Stimulated activated CD4-positive, alpha-beta T cell treated with anti-CD3 and anti-CD28 coated beads, Interleukin-4, amount 100 ng/mL, for 1 hour (primary cell): ENCODE measurements at places on chromosomes 6 and 20.

DNA sequence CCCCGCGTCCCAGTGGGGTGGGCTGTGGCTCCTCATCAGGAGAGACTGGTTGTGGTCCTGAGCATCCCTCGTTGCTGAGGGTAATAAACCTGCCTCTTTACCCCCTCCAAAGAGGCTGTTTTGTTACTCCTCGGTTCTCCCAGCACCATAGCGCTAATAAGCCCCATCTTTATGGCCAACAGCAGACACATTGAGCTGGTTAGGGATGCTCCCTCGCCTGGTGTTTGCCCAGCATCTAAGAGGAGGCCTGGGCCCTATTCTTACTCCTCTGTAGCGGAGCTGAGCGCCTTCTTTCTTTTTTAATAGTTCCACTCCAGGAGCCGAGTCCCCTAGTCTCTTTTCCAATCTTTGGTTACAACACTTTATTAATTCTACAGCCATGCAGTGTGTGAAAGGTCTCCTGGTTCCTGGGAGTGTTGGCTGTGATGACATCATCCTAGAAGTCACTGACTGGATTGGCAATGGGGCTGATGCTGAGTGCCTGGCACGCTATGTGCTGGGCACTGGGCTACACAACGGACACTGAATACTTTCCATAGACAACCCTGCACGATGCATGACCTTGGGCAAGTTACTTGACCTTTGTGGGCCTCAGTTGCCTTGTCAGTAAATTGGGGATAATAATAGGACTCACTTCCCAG is 50.6 kb upstream of the CCDC167 start:
- DNase-seq, result no peak

DNA sequence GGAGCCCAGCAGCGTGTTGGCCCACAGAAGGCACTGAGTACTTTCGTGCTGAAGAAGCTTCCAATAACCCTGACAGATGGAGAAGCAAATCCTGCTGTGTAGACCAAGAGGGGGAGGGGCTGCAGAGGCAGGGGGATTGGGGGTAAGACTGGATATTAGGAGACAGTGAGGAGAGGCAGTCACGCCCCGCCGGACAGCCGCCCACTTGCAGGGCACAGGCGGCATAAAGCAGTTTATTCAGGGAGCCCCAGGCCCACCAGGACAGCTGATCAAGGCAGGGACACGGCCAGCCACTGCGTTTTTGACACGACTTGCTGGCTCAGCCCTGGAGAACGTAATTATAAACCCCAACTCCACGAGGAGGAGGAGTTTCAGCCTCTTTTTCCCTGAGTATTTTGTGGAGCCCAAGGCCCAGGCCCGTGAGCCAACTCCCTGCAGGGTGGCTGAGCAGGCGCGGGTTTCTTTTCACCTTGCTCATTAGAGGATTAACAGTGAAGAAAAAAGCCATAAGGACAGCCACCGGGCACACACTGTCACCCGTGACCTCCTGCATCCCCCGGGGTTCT is 177.9 kb downstream of the TFAP2C start:
- no peak for DNase-seq

DNA sequence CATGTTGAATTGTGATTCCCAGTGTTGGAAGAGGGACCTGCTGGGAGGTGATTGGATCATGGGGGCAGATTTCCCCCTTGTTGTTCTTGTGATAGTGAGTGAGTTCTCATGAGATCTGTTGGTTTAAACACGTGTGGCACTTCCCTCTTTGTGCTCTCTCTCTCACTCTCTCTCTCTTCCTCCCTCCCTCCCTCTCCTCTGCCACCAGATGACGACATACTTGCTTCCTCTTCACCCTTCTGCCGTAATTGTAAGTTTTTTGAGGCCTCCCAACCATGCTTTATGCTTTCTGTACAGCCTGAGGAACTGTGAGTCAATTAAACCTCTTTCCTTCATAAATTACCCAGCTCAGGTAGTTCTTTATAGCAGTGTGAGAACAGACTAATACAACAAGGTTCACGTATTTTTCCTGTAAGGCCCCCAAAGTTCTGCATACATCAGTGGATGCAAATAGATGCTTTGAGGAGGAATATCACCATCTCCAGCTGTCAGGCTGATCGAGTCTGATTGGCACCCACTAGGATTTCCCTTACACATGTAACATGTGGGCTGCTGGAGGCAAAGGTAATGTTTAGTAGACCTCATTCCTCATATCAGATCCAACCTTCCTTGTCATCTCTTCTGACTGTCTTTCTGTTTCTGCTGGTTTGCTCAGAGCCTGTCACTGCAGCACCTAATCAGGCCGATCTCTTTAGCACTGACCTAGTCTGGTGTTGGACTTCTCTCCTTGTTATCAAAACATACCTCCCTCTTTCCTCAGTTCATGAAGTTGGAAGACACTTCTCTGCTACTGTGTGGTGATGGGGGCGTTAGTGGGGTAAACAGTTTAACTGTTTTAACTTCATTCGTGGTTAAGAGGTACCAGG is 54.3 kb upstream of the BACH2 start:
- DNase-seq, result no peak

DNA sequence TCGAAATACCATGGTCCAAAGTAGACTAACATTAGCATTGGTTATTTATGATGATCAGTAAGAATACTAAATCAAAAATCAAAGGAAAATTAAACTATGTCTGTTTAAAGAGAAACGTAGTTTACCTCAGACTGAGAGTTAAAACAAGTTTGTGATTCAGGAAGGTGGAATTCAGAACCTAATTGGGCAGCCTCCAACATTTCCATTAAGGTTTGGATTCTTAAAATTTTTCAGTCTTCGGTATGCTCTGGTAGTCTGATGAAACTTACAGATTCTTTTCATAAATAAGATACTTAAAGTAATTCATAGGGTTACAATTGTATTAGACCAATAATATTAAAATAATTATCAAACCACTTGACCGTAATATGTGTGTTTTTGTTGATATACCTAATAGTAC is 18.6 kb downstream of the HFE start:
- DNase-seq, result no peak

GRCh38 chr20:53739799-53740785 is 146.5 kb upstream of the ZNF217 start:
- no peak for DNase-seq

GRCh38 chr6:134376785-134377184 is 58.9 kb upstream of the SGK1 start:
- DNase-seq, result no peak

- no peak for DNase-seq
These were observed 84.6 kb downstream of the PHACTR1 start for GRCh38 chr6:12801141-12801540.

- DNase-seq, result no peak
These were observed 118.8 kb downstream of the COL19A1 start for GRCh38 chr6:69985180-69985579.

DNA sequence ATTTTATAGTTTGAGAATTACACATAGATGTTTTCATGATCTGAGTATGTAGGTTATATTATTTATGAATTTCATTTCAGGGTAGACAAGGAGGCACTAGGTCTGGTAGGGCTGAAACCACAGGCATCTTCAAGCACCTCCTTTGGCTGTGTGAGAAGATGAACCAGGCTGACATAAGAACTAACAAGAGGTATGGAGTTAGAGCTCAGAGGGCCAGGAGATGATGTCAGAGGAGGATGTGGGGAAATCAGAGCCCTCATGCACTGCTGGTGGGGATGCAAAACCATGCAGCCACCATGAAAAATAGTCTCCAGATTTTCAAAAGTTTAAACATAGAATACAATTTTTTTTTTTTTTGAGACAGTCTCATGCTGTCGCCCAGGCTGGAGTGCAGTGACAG is 13.6 kb upstream of the RIPOR3 start:
- DNase-seq, result no peak

- no peak for DNase-seq
These were observed 40.0 kb downstream of the SNHG17 start for GRCh38 chr20:38395165-38395564.

GRCh38 chr6:53837865-53838769 is 43.3 kb downstream of the LRRC1 start:
- no peak for DNase-seq

DNA sequence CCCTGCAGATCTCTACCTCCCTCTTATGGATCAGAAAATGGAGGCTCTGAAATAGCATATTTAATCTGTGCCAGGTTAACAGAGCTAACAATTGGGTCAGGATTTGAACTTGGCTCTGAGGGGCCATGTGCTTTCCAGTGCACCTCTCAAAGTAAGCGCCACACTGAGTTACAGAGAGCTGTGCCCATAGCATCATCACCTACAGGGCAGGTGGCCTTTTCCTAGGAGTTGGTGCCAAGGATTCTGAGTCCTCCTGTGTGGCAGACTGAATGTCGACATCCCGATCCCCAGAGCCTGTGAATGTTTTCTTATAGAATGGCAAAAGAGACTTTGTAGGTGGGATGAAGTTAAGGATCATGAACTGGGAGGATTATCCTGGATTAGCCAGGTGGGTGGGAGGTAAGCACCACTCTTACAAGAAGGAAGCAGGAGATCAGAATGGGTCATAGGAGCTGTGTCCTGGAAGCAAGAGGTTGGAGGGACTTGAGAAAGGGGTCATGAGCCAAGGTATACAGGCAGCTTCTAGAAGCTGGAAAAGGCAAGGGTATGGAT is 68.0 kb upstream of the TBC1D7 start:
- no peak for DNase-seq

DNA sequence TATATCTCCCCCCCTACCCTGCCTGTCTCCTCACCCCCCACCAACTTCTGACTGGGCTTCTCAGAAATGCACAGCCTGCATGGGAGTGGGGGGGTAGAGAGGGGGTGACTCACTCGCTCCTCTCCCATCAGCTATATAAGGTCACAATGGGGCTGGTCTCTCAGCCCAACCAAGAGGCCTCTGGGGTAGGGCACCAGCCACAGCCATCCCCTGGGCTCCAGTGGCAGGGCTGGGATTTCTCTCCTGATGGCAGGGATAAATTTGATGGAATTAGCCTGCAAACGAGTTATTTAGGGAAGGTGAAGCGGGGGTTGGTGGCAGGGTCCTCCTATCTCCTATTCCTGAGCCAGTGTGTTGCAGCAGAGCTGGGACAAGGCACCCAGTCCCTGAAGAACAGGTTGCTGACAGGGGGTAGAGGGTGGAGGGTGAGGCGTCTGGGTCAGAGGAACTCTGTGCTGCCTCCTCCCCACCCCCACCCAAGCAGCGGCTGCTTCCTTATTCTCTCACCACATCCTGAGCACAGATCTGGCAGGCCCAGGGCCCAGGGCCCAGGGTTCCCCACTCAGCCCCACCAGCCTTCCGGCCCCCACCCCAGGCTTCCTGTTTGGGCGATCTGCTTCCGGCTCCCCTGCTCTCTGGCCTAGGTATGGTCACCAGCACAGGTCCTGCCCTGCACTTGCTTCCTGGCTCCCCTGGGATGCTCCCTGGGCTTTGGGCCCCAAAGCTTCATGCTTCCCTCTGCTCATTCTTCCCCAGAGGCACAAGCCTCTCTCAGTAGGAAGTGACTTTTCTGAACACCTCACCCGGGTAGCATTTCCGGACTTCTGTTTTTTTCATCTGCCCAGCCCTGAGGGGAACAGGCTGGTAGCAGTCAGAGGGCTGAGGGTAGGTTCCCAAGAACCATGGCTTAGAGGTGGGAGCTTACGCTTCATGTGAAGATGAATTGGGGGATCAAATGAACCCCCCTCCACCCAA is 4.0 kb downstream of the PPP1R18 start:
- DNase-seq, result peak; percentile 79

GRCh38 chr6:107736713-107737396 is 87.3 kb downstream of the SCML4 start:
- DNase-seq, result no peak

DNA sequence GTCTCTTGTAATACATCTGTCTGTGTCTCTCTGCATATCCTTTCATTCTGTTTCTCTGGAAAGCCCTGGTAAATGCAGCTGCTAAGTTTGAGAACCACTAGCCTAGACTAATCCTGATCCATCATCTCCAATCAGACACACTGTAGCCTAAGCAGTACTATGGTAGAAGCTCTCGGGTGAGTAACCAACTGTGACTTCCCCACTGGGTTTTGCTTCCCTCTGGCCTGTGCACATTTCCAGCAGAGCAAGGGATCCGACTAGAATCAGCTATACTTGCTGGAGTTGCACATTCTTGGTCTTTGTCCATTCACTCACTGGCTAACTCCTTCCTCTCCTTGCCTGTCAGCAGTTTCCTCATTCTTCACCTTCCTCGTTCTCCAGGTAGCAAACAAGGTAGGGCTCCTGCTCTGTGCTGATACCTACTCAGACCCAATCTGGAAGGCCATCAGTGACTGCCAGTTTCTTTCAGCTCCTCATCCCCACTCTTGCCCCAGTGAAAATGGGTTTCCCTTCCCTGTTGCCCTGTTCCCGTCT is 184.2 kb downstream of the PLCB4 start:
- no peak for DNase-seq

GRCh38 chr6:53773044-53773696 is 21.6 kb upstream of the LRRC1 start:
- no peak for DNase-seq

- no peak for DNase-seq
These were observed 63.5 kb downstream of the LYRM2 start for GRCh38 chr6:89574910-89575561.

DNA sequence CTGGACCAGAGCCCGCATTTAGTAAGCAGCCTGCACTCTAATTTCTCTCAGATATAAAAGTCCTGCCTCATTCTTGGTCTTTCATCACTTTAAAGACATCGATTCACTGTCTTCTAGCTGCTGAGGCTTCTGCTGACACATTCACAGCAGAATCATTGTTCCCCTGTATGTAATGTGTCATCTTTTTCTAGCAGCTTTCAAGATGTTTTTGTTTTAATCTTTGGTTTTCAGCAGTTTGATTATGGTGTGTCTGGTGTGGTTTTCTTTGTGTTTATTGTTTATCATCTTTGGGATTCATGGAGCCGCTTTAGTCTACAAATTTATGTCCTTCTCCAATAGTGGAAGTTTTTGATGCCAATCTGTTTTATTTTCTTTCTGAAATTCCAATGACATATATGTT is 157.3 kb upstream of the STMND1 start:
- DNase-seq, result no peak

- no peak for DNase-seq
These were observed 100.7 kb upstream of the SCP2D1 start for GRCh38 chr20:18712882-18713281.

GRCh38 chr20:63417097-63417737 is 55.2 kb downstream of the KCNQ2 start:
- no peak for DNase-seq

DNA sequence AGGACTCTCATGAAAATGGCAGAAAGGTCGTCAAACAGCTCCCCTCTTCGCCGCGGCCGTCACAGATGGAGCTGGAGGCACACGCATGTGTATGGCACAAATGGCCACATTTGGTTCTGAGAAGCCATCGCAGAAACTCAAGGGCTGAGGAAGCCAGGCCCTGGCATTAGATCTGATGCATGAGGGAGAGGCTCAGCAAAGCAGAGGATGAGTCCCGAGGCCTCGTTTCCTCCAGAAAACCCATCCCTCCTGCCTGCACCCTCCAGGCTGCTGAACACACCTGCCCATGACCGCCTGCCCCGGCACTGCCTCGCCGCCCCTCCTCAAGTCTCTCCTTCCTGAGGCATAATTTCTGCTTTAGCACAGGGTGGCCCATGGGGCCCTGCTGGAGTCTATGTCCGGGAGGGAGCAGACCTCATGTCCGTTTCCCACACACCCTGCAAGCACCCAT is 240.3 kb downstream of the DLL1 start:
- DNase-seq, result no peak
